ENCODE measurements at places on chromosomes 11 and 22.

GRCh38 chr11:129412494-129412893 is 36.8 kb downstream of the BARX2 start:
- no peak for DNase-seq

GRCh38 chr11:11672101-11672500 is 50.3 kb upstream of the GALNT18 start:
- no peak for DNase-seq

GRCh38 chr11:48096588-48097525 is 116.5 kb downstream of the PTPRJ start:
- DNase-seq: no peak

GRCh38 chr11:73883856-73884255 is 7.1 kb downstream of the PAAF1 start:
- no peak for DNase-seq

GRCh38 chr22:30010789-30011405 is 69.4 kb upstream of the HORMAD2 start:
- DNase-seq: no peak

- DNase-seq: peak; percentile 14
Observed at GRCh38 chr11:64489831-64490441, 101.1 kb upstream of the SLC22A12 start.

DNA sequence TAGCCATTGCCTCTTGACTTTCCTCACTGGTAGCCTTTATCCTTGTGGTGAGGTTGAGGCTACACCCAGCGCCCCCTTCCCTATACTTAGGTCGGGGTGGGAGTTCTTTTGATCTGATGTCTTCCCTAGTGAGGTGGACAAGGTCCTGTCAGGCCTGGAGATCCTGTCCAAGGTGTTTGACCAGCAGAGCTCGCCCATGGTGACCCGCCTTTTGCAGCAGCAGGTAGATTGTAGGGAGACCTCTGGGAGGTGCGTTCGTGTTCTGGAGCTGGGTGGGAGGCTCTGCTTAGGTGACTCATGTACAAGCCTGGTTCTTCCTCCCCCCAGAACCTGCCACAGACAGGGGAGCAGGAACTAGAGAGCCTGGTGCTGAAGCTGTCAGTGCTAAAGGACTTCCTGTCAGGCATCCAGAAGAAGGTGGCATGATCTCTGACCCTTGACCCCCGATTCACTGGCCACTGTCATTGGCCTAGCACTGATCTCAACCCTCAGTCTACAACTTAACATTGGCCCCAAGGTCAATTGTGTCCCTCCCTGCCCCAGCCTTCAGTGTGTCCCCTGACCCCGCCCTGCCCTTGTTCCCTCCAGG is 4.9 kb downstream of the INPPL1 start:
- DNase-seq: no peak

DNA sequence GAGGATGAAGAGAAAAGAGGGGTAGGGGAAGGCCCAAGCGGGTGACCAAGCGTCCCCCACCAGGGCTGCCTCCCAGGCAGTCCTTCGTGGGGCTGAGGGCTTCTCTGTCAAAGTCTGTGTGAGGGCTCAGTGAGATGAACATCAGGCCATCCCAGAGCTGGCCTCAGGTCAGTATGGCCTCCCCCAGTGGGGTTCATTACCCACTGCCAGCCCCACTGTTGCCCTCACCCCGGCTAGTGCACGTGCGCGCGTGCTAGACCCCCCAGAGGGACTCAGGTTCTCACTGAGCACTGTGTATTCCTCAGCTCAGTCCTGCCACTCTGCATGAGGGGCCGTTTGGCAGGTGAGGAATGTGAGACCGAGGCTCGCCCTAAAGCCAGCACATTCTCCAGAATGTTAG is 3.3 kb downstream of the KDELR3 start:
- DNase-seq: no peak

DNA sequence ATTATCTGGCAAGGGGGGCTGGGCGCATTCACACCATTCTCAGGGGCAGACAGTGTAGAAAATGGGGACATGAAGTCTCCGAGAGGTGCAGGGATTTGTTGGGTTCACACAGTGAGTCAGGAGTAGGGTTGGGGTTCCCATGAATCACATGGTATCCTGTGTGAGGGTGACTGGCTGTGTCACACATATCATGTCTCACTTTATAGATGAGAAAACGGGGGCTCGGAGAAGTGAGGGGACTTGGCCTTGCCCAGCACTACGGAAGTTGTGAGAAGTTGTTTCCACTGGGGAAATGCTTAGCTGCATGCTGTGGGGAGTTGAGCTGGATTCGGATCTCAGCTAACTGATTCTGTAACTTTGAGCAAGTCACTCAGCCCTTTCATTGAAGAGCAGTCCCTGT is 4.2 kb downstream of the GAL3ST3 start:
- no peak for DNase-seq

DNA sequence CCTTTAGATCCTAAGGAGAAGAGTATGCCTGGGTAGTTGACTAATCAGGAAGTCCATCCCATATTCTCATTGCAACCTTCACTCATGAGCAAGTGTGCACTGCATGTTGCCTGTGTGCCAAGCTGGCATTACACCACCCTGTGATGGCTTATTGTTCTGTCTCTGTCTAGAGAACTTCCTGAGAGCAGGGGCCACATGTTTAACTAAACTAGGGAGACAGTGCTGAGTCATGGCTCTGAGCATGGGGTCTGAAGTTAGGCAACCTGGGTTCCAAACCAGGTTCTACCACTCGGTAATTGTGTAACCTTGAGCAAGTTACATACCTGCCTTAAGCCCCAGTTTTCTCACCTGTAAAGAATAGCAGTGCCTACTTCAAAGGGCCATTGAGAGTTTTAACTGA is 39.6 kb downstream of the CSNK2A3 start:
- no peak for DNase-seq

DNA sequence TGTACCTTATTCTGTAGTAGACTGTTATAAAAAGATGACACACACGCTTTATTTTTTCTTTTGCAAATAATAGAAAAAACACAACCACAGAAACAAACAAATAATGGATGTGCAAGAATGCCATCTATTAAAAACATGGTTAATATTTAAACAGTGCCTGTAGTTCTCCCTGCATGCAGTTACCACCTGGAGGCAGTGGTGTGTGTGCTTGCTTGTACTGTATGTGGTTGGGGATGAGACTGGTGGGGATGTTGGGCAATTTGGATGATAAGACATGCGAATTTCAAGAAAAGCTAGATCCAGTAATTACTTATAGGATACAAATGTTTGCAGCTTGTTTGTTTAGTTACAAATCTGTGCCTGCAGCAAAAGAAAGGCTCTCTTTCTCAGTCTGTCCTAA is 3.6 kb downstream of the C11orf87 start:
- no peak for DNase-seq

DNA sequence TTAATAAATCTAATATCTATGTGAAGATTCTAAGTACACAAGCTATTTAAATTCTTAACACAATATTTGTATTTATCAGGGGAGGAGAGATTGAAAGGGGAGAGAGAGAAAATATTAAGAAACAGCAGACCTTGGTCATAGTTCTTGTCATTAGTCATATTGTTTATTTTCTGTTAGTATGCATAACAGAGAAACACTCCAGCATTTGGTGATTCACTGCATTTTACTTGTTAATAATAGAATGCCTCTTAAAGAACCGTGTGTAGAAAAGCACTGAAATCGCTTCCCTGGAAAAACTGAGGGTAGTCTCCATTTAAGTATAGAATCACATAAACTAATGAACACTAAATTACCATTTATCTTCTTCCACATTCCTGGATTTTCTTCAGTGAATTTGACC is 122.7 kb upstream of the TRPC6 start:
- DNase-seq: no peak

DNA sequence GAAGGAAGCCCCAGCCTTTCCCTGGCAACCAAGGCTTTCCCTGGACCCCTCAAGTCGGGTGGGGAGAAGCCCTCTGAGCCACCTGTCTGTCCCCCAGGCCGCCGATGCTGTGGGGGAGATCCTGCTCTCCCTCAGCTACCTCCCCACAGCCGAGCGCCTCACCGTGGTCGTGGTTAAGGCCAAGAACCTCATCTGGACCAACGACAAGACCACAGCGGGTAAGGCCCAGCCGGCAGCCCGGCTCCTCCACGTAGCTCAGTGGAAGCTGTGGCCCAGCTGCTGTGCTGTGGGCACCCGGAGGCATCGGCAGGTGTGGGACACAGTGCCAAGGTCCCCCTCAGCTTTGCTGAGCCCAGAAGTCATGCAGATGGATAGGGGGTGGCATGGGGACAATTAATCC is 12.2 kb upstream of the RHOD start:
- DNase-seq: no peak

- DNase-seq: peak; percentile 11
Observed at GRCh38 chr11:124536520-124536919, 6.9 kb downstream of the OR8B12 start.

- no peak for DNase-seq
Observed at GRCh38 chr11:127890030-127890615, 697.2 kb downstream of the ETS1 start.

DNA sequence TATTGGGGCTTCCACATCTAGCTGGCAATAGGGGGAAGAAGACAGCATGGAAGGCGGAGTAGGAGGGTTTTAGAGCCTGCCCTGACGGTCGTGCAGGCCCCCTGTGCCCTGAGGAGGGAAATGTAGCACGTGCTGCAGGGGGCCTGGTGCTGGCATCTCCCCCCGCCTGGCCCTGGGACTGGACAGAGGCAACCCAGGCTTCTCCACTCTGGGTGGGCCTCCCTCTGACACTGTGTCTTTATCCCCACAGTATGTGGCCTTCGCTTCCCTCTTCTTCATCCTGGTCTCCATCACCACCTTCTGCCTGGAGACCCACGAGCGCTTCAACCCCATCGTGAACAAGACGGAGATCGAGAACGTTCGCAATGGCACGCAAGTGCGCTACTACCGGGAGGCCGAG is 36.8 kb downstream of the KCNC1 start:
- DNase-seq: no peak

DNA sequence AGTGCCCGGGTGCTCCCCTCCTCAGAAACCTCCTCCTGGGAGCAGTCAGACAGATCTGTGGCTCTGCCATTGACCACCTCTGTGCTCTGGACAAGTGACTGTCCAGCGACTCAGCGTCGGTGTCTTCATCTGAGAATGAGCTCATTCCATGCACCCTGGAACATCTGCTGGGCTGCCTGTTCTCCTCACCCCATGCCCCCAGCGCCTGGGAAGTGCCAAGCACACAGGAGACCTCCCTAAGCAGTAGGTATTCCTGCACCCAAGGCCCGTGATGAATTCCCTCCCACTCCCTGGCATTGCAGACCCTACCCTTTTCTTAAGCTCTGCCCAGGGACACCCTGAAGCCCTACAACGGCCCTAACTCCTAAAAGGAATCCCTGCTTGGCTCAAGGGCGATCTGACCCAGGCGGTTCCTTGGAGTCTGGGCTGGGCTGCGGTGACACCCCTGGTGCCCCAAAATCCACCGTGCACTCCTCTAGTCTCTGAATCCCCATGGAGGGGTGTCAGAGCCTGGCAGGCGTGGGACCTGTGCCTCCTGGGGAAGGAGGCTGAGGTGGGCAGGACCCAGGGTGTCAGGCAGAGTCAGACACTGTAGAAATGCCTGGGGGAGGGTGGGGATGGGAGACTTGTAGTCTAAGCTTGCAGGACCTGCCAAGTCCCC is 92.0 kb downstream of the CEP164 start:
- DNase-seq: no peak

DNA sequence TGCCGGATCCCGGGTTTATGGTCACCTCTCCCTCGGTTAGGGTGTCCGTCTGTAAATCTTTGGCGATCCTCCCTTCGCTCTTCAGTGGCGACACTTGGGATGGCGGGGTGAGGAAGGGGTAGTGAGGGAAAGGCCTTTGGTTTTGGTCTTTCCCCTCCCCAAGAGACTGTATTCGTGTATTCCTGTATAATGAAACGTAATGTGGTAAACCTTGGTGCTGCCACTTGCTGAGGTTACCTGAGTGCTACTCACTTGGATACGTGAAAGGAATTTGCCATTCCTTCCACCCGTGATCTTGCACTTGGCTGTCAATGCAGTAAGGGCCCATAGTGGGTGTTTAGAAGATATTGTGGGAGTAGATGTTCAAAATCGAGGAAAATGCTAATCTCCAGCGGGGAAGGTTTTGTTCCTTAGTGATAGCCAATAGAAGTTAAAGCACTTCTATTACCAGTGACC is 578 bp upstream of the NUP160 start:
- no peak for DNase-seq

DNA sequence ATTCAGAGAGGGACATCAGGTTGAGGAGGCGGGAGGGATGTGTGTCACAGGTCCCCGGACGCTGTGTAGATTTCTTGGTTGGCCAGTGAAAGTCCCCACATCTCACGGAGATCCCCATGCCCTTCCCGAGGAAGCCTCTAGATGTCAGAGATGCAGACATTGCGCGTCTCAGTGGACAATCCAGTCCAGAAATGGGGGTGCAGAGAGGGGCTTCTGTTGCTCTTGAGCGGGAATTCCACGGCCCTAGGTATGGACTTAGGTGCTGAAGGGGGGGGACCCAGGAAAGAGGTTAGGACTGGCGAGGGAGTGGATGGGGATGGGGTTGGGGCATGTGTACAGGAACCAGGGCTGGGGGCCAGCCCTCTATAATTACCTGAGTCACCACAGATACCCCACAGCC is 7.0 kb downstream of the THY1 start:
- DNase-seq: no peak

DNA sequence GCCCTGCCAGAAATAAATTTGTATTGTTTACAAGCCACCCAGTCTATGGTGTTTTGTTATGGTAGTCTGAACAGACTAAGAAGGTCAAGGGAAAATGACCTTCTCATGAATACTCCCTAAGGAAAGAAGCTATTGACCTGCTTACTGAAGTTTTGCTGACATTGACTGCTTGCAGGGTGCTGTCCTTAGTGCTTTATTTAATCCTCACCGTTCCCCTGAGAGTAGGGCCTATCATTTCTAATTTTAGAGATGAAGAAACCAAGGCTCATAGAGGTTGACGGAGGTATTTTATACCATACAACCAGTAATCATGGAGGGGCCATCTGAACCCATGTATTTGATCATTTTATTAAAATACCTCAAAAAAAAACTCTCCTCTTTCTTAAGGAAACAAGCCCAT is 66.7 kb upstream of the INCENP start:
- DNase-seq: no peak

GRCh38 chr11:135069890-135070289 is 657.8 kb upstream of the B3GAT1 start:
- no peak for DNase-seq

DNA sequence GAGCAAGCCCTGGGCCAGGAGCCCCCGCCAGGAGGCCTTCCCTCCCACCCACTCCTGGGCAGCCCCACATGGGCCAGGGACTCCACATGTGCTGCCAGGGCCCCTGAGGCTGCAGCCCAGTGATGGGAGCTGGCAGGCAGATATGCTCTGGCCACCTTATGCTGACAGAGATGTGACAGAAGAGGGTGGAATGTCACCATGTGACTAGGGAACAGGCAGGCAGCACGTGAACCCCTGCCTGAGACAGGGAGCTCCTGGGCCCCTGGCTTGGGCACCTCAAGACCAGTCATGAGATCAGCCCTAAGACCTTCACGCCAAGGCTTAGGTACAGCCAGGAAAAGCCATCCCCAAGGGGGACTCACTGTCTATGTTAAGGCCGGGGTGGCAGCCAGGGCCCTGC is 9.1 kb downstream of the PRODH start:
- DNase-seq: no peak

DNA sequence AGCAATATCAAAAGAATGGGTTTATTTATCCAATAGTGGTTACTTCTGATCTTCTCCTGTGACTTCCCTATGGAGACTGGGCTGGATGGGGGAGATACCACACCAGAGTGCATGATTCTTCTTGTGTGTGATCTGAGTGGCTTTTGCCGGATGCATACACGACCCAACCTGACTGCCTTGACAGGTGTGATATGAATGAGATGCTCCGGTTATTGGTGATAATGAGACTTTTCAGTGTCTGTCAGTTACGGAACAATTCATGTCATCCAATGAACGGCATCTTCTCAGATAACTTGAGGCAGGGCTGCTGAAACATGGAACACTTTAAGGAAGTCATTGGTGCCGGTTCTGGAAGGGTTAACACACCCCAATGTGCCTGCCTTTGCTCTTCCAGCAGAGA is 17.7 kb downstream of the FJX1 start:
- DNase-seq: no peak

Data from prostate gland (tissue), 2 donors.